ENCODE measurements at places on chromosomes 6 and 20.

GRCh38 chr6:2360716-2361115, 115.3 kb upstream of the GMDS start:
- DNase-seq: no peak

GRCh38 chr6:50380406-50381098, 330.8 kb upstream of the DEFB112 start:
- no peak for DNase-seq

- DNase-seq: no peak
These were observed 50.7 kb upstream of the PLCG1 start for GRCh38 chr20:41086402-41087324.

GRCh38 chr6:38974389-38975151, 74.0 kb upstream of the GLP1R start:
- DNase-seq: no peak

DNA sequence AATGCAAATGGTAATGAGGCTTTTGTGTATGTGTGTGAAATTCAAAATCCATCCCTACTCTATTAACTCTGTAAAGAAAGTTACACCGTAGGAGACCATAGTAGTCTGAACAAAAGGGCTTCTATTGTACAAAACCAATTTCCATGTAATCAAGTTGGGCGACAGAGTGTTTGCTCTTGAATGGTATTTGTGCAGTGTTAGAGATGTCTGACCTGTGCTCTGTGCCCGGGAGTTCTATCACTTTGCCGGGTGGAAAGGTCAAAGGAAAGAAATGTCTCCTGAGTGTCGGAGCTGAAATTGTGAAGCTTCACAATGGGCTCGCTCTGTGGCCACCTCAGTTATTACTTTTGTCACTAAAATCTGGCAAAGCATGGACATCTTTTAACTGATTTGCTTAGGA, 312.0 kb downstream of the SAMD5 start:
- no peak for DNase-seq

- DNase-seq: peak; percentile 37
These were observed 73.3 kb downstream of the OTOR start for GRCh38 chr20:16821211-16822089.

DNA sequence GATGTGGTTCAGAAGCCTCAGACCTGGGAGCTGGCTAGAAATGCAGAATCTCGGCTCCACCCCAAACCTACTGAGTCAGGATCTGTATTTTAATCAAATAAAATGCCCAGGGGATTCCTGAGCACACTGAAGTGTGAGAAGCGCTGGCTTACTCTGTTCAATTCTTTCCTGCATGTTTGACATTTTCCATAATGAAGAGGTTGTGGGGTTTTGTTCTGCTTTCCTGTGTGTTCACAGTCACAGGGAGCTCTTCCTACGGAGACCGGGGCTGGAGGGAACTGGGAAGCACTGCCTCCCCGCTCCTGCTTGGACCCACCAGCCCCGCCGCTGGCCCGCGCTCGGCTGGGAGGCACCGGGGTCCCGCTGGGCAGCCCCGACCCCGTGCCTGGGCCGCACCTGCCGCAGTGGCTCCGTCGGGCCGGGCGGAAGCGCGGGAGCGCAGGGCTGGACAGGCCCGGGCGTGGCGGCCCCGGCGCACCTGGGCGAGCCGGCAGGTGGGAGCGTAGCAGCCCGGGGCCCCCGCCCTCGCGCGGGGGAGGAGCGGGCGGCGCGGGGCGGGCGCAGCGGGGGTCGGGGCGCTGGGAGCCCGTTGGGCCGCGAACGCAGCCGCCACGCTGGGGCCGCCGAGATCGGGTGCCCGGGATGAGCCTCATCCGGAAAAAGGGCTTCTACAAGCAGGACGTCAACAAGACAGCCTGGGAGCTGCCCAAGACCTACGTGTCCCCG, at the start of gene MAPK13:
MAPK13 (plus strand) TSS at position 573 of the 726 bp plus-strand sequence; CDS start at position 643, 70 bp downstream.
- DNase-seq: peak; percentile 40

DNA sequence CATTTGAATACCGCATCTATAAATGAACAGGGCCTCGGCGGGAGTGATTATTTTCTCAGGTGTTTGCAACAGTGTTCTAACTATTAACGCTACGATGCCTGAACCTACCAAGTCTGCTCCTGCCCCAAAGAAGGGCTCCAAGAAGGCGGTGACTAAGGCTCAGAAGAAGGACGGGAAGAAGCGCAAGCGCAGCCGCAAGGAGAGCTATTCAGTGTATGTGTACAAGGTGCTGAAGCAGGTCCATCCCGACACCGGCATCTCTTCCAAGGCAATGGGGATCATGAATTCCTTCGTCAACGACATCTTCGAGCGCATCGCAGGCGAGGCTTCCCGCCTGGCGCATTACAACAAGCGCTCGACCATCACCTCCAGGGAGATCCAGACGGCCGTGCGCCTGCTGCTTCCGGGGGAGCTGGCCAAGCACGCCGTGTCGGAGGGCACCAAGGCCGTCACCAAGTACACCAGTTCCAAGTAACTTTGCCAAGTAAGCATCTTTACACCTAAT, 70.9 kb downstream of the HFE start:
- peak; percentile 66 for DNase-seq

GRCh38 chr6:85395746-85396145, 54.1 kb upstream of the NT5E start:
- DNase-seq: no peak

DNA sequence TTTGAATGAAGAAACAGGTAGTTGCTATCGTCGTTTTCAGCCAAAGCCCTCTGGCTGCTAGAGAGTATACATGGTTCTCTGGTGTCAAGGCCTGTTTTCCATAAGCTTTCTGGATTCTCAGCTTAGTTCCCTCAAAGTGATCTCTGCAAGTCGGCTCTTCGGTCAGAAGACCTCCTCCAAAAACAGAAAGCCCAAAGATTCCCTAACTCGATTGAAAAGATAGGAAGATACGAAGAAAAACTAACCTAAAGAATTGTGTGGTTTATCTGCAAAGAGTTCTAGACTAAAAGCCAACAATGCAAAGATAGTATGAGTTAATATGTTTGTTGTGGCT, 545 bp upstream of the ASCC3 start:
- no peak for DNase-seq

DNA sequence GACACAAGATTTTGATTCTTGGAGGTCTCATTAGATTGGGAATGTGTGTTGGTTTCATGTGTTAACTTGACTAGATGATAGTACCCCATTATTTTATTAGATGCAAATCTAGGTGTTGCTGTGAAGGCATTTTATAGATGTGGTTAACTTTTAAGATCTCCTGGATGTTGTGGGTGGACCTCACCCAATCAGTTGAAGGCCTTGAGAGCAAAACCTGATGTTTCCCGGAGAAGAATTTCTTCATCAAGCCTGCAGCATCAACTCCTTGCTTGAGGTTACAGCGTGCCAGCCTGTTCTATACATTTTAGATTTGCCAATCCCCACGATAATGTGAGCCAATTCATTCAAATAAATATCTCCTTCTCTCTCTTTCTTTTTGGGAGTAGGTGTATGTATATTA, 66.8 kb upstream of the EXOC2 start:
- DNase-seq: no peak

- no peak for DNase-seq
These were observed 199.8 kb downstream of the DHX35 start for GRCh38 chr20:39161900-39162299.

- DNase-seq: no peak
These were observed 481.8 kb downstream of the TFAP2B start for GRCh38 chr6:51300510-51300909.

DNA sequence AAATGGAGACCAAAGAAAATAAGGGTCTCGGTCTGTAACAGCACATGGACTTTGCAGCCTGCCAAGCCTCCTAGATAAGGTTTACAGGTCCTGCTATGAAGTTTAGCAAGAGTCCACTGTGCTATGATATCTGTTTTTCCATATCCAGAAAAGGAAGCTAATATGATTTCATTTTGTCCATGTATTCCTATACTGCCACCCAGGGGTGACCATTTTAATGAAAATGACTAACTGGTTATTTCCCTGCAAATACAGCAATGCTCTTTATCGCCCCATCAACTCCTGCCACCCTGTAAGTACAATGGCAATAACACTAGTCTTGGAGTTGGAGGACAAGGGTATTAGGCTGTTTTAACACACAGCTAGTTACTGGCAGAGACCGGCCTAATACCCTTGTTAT, 115.2 kb upstream of the GLP1R start:
- no peak for DNase-seq

GRCh38 chr6:113143206-113143605, 713.9 kb upstream of the MARCKS start:
- DNase-seq: no peak

- no peak for DNase-seq
These were observed 8.8 kb upstream of the PIM1 start for GRCh38 chr6:37160922-37161778.

DNA sequence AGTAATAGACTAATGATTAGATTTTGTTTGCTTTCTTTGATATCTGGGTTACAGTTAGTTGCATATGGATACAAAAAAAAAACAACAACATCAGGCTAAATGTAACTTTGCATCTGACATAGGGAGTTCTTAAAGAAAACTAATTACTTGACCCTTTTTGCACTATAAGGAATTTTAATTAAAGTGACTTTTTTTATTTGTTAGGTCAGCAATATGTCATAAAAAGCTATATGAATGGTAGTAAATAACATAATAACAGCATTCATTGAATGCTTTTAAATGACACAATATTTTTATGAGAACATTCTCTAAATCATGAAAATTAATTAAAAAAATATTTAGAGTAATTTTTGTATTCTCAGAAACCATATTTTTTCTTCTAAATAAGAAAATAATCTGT, 183.6 kb downstream of the GRIK2 start:
- no peak for DNase-seq

- DNase-seq: no peak
These were observed 25.9 kb upstream of the EFHC1 start for GRCh38 chr6:52394251-52394666.

- no peak for DNase-seq
These were observed 156.2 kb downstream of the QKI start for GRCh38 chr6:163570579-163571231.

GRCh38 chr6:111382476-111383294, 100.3 kb downstream of the REV3L start:
- no peak for DNase-seq

DNA sequence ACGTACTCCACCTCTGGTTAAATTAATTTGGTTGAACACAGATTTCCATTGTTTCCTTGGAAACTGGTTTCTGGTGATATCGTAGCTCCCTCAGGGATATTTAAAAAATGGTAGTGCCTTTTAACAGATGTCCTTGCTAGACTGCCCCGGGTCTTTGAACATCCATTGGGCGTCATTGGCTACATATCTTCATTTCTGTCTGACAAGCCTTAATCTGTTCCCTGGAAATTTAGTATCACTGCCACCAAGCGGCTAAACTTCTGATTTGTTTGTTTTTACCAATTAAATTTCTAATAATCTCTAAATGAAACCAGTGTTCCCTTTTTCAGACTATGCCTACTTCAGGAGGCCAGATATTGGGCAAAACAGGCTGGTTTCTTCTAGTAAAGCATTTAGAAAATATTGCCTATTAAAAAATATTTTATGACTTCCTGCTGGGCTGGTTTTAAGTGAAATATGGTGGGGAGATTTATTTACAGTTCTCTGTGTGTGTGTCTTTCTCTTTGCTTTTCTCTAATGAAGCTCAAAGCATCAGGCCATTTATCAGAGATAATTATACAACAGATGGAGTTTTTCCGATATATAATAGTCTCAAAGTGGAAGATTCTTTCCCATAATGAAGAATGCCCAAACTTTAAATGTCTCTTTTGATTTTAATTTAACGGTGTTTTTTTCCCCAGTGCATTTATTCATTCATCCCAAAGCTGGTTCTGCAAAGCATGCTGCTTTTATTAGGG, 249.5 kb downstream of the ZFAND3 start:
- DNase-seq: no peak

GRCh38 chr6:42197555-42198362, 3.0 kb upstream of the GUCA1B start:
- no peak for DNase-seq

DNA sequence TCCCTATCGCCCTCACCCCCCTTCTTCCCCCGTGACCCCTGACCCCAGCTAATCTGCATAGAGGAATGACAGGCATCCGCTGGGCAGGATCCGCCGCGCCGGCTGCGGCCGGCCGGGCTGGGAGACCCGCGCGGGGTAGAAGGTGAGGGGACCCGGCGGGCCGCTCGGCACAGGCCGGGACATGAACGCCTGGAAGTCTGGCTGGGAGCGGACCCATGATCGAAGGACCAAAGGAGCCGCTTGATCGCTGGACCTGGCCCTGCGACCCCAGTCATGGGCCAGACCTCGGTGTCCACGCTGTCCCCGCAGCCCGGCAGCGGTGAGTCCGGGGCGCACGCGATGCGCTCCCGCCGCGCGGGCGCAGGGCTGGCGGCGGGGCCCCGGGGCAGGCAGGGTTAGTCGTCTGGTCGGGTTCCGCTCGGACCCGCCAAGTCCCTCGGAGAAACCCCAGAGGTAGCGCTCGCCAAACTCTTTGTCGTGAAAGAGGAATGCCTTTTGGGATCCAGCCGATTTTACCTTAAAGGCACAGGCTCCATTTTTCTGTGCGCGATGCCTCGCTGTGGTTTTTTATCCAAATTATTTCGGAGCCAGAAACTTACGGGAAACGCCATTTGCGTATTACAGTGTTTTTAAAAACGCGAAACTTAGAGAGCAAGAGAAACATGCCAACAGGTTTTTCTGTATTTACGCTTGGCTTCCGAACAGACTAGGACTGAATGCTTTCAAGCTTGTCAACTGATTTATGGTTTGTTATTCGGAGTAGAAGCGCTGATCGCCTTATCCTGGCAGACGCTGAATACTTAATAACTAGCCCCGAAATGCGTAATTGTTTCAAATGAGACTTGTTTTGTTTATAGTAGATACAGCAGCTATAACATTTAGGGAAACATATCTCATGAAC, at the start of gene PHACTR2:
PHACTR2 (plus strand) TSS at position 75 of the 901 bp plus-strand sequence; CDS start at position 274, 199 bp downstream.
- DNase-seq: peak; percentile 84

- DNase-seq: no peak
These were observed 31.8 kb downstream of the RNASET2 start for GRCh38 chr6:166924531-166924930.

Data from nephron progenitor cell (in vitro differentiated cells).